ENCODE measurements at places on chromosomes 3 and 15.

DNA sequence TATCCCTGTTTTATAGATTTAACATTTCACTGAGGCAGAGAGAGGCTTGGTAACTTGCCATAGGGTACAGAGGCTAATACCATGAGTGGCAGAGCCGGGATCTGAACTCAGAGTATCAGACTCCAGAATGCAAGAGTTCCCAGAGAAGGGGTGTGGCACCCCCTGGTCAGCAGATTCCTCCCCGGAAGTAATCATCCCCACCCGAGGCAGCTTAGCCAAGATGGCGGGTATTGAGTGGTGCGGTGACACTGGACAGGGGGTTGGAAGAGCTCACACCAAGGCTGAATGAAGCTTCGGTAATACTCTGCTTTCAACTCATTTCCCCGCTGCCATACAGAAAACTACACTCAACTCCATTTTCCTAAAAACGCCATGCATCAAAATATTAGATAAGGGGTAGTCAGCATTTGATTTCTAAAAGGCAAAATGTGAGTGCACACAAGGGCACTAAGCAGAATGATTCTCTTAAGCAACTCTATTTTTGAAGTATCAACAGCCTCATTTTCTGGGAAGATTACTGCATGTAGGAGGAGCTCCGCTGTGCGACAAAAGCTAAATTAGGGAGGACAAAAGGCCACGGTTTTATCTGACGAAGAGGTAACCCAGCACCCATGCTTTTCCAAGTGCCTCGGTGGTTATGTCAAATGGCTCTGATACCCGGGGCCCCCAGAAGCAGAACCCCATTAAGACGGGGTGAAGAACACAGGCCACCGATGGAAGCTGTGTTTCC is 166.7 kb downstream of the NUP210 start:
- DNase-seq, result no peak

GRCh38 chr15:99449514-99449913 is 116.3 kb upstream of the MEF2A start:
- no peak for DNase-seq

DNA sequence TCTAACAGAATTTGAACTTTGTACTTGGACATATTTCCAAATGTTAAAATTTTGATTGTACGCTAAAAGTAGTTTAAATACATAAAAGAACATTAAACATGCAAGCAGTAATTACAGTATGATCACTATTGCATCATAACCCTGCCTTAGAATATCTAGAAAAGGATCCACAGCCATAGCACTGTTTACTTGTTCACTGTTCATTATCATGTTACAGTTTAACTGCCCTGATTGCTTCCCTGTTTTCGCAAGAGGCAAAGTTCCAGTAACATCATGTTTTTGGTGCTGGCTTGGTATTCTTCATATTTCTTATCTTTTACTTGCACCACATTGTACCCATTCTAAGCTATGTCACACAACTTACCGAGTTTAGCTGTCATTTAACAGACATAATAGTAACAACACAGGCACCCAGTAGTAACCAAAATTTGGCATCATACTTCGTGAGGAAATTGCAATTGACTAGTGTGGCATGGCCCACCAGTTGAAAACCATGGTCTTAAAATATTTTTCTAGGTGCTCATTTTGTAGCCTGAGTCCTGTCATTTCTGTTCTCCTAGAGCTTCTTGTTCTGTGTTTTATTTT is 13.3 kb upstream of the TMEM87A start:
- DNase-seq, result no peak

GRCh38 chr3:99175276-99175812 is 273.8 kb upstream of the DCBLD2 start:
- no peak for DNase-seq

DNA sequence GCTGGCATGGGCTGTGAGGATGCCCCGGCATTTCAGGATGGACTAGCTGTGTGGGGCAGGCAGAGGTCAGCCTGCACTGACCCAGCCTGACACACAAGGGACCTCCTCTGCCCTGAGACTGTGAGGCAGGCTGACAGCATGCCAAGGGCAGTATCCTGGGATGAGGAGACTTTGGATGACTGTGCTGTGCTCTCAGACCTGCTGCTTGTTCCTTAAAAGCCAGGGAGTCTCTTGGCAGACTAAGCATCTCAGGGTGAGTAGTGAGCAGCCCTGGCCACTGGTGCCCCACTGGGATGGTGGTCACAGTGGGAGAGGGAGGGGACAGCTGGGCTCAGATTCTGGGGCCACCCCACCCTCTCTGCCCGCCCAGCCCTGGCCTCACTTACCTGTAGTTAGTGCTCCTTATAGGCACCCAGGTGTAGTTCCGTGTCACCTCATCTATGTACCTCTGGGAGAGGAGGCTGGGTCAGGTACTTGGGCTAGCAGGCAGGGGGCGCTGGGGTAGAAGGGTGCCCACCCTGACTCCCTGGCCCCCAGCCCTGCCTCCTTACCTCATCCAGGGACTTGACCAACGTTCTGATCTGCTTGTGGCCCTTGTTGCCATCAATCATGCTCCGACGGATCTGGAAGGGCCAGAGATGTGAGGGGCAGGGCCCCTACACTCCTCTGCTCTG is 16.1 kb upstream of the TMEM115 start:
- no peak for DNase-seq

DNA sequence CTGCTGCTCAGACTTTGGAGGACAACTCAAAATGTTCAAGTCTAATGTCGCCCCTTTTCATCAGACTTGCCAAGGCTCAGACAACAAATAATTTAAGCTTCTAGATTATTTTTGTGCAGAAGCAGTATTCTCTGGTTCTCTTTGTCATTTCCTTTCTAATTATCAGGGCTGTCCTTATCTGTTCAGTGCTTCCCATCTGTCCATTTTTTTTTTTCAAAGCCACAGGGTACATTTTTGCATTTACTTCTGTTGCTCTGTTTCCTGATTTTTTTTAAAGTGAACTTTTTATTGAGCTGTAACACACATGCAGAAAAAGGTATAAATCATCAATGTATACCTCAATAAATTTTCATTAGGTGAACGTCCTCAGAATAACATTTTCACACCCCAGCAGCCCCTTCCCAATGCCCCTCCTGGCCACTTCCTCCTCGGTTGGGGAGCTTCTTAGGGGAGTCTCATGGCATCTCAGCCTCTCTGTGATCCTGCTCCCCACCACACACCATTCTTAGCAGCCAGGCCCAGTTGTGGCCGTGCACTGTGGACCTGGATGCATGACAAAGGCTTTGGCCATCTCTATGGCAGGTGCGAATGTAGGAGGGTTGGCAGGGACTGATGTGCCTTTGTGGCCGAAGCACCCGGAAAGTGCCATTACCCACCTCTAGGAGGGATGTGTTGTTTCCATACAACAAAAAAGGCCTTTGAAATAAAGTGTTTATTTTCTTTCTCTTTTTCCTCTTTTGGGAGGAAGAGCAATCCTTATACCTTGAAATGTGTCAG is 303.5 kb upstream of the LRRFIP2 start:
- no peak for DNase-seq

GRCh38 chr3:36729204-36730056 is 34.9 kb downstream of the DCLK3 start:
- no peak for DNase-seq

DNA sequence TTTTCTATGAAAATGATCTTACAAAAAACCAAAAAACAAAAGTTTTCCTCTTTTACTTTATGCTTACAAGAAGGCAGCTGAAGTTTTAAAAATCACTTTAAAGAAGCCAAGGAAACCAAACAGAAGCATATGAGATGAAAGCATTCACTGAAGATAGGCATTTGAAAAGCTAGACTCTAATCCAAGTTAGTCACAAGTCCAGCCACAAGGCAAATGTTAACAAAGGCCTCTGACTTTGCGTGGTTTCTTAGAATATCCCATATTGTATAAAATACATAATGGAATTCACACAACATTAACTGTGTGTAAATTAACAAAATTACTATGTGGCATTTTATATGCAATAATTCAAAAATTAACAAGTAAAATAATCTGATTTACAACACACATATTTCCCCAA is 17.7 kb downstream of the MRPL3 start:
- no peak for DNase-seq

GRCh38 chr3:147816752-147817151 is 407.6 kb downstream of the ZIC1 start:
- DNase-seq, result no peak

DNA sequence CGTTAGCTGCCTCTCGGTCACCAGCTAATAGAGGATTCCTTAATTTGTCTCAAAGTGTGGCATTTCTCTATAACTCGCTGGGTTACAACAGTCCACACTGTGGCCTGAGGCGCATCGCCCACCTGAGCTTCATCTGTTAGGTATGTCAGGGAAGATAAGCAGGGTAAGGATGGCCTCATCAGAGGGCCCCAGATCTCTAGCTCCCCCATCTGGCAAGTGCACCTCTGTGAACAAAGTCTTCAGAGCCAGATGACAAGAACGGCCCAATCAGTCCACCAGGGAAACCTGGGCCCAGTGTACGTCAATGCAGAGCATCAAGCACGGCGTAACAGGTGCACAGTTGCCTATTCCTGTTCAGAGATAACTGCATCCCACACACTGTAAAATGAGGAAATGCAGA is 23.2 kb downstream of the FRG2C start:
- DNase-seq, result no peak

DNA sequence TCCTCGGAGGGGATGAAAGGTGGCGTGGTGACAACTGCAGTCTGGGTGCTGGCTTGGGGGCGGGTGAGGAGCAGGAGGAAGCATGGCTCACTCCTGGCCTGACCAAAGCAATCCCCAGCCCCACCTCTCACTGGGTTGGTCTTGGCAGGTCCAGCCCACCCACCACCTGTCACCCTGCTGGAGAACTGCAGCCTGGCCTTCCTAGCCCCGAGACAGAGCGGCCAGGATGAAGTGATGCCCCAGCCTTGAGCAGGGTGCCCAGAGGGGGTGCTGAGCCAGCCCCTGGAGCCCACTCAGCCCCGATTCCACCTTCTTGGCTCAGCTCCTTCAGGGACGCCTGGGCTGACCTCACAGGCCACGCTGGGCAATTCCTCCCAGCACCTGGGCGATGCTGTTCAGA is 89.9 kb downstream of the IQSEC1 start:
- no peak for DNase-seq

- no peak for DNase-seq
Observed at GRCh38 chr3:135228201-135228600, 433.1 kb downstream of the EPHB1 start.

DNA sequence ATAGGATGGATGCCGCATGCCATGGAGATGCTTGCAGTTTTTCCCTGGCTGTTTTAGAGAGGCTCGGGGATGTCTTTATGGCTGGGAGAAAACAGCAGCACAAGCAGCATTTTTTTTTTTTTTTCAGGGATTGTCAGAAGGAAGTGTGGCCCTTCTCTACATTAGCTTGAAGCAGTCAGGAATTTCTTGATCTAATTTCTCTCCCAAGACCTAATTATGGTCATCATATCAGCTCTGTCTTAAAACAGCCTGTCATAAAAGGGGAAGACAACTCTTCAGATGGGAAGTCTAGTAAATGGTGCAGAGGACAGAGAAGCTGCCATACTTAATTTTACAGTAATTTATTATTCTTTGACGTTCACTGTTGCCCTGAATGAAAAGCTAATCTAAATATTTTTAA is 44.5 kb downstream of the EAF1 start:
- DNase-seq, result no peak

All from stimulated activated CD4-positive, alpha-beta T cell treated with anti-CD3 and anti-CD28 coated beads, Interleukin-4, amount 100 ng/mL, for 24 hours (primary cell).